Activated CD4-positive, alpha-beta memory T cell treated with anti-CD3 and anti-CD28 coated beads for 36 hours (primary cell): ENCODE measurements at places on chromosomes 11 and 22.

DNA sequence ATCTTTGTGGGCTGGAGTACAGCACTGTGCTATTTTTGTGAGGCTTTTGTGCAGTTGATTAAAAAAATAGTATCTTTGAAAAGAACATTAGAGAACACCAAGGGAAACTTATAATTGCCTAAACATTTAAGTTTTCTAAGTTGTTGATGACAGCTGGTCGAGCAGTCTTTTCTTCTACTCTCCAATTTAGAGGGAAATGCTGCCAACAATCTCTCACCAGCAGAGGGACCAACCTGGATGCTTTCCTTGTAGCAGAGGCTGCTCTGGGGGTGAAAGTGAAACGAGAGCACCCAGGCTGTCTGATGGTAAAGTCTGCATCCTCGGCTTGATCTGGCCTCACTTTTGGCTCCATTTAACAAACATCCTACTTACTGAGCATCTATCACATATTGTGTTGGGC is 1286.5 kb upstream of the TENM4 start:
- no peaks in the 10 kb centered on the region for H3K4me1 ChIP-seq
- H3K4me3 ChIP-seq = no peak overlapping the region
- H3K27me3 ChIP-seq = no peaks in the 10 kb centered on the region
- no peaks in the 10 kb centered on the region for H3K36me3 ChIP-seq
- DNase-seq = no peak

DNA sequence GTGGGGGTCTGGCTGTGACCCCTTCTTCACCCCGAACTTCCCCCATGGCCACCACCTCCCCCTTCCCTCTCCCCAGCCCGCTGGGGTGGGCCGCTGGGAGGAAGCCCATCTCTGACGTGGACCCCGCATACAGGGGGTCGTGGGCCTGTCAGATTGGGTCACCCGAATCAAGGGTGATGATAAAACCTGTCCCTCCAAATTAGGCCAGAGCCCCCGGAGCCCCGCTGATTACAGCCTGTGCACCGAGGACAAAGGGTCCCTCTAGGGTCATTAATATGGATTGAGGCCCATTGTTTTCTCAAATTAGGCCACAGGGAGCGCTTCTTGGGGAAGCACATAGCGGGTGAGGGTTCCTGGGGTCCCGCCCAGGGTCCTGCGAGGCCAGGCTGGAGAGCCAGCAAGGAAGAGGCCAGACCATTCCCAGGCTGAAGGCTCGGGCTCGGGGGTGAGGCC is 4.9 kb upstream of the LINC01488 start:
- H3K4me3 ChIP-seq = no peak overlapping the region
- no peak for DNase-seq
- peaks cover 4% of the 10 kb centered on the region for H3K27me3 ChIP-seq

- no peaks in the 10 kb centered on the region for H3K27me3 ChIP-seq
- peak overlapping the region; percentile 14 for H3K4me3 ChIP-seq
- peaks cover 74% of the 10 kb centered on the region for H3K36me3 ChIP-seq
- peak; percentile 83 for DNase-seq
Observed at GRCh38 chr11:66068154-66068821, 1.8 kb upstream of the PACS1 start.

GRCh38 chr11:77724636-77725035 is 87.0 kb upstream of the CLNS1A start:
- H3K4me1 ChIP-seq = peaks cover 5% of the 10 kb centered on the region
- H3K4me3 ChIP-seq = no peak overlapping the region
- DNase-seq = no peak
- H3K27me3 ChIP-seq = no peaks in the 10 kb centered on the region

- no peak overlapping the region for H3K27ac ChIP-seq
- no peak overlapping the region for H3K4me3 ChIP-seq
Observed at GRCh38 chr11:35779409-35779808, 116.8 kb downstream of the TRIM44 start.

DNA sequence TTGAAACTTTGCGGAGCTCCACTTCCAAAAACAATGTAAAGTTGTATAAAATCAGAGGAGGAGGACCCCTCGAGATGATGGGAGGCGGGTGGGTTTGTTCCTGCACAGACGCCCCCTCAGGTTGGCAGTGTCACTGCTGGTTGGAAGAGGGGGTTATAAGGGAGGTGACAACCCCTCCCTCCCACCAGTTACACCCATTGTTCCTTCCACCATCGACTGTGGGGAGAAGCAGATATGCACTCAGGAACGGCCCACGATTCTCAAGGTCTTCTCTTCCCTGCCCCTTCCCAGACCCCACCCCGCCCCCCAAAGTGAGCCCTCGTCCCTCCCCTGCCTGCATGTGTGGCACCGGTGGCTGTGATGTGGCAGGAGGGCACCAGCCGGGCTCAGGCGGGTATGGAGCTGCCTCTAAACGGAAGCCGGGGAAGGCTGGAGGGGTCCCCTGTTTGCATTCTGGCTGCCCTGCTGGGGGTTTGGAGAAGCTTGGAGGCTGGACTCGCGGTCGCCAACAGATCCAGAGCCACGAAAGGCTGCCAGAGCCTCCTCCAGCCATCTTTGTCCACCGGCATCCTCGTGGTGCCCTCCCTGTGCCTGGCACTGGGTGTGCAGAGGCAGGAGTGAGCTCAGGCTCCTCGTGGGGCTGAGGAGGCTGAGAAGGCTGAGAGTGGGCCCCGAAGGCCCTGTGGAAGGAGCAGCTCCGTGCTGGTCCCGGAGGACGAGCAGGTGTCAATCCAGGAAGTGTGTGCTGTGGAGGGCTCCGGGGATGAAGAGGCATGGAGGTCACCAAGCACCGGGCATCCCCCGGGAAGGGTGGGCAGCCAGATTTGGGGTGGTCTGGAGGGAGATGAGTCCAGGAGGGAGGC is 778 bp downstream of the KDELR3 start:
- H3K4me3 ChIP-seq = peak overlapping the region; percentile 49
- no peaks in the 10 kb centered on the region for H3K36me3 ChIP-seq
- no peak for DNase-seq

- H3K4me3 ChIP-seq = peak overlapping the region; percentile 33
- peaks cover 70% of the 10 kb centered on the region for H3K4me1 ChIP-seq
- peak; percentile 78 for DNase-seq
- H3K36me3 ChIP-seq = no peaks in the 10 kb centered on the region
- H3K27me3 ChIP-seq = peaks cover 2% of the 10 kb centered on the region
Observed at GRCh38 chr22:30742291-30743256, 47.9 kb downstream of the OSBP2 start.

- H3K36me3 ChIP-seq = no peaks in the 10 kb centered on the region
- peaks cover 13% of the 10 kb centered on the region for H3K4me1 ChIP-seq
- no peak overlapping the region for H3K4me3 ChIP-seq
- no peak overlapping the region for H3K27ac ChIP-seq
Observed at GRCh38 chr11:8080069-8080670, 841 bp upstream of the TUB start.

GRCh38 chr11:60332846-60333245 is 5.8 kb downstream of the MS4A6E start:
- no peaks in the 10 kb centered on the region for H3K4me1 ChIP-seq
- H3K27me3 ChIP-seq = peaks cover 21% of the 10 kb centered on the region
- H3K27ac ChIP-seq = no peak overlapping the region
- DNase-seq = no peak
- no peak overlapping the region for H3K4me3 ChIP-seq

DNA sequence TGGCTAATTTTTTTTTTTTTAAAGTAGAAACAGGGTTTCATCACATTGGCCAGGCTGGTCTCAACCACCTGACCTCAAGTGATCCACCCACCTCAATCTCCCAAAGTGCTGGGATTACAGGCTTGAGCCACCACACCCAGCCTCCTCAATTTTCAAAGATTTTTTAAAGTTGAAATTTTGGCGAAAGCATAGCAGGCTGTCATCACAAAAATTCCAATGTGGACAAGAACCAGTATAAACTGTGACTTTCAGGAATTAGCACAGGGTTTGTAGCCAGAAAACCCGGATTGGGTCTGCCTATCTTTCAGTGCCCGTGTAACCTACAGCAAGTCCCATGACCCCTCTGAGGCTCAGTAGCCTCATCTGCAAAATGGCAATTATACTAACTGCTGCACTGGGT is 80.2 kb downstream of the SGSM3 start:
- peaks cover 70% of the 10 kb centered on the region for H3K4me1 ChIP-seq
- no peaks in the 10 kb centered on the region for H3K27me3 ChIP-seq
- peak overlapping the region; percentile 26 for H3K27ac ChIP-seq
- peaks cover 7% of the 10 kb centered on the region for H3K36me3 ChIP-seq

GRCh38 chr11:133520707-133521106 is 11.6 kb downstream of the OPCML start:
- no peak overlapping the region for H3K4me3 ChIP-seq
- H3K27ac ChIP-seq = no peak overlapping the region
- H3K27me3 ChIP-seq = no peaks in the 10 kb centered on the region
- no peaks in the 10 kb centered on the region for H3K4me1 ChIP-seq
- DNase-seq = no peak

DNA sequence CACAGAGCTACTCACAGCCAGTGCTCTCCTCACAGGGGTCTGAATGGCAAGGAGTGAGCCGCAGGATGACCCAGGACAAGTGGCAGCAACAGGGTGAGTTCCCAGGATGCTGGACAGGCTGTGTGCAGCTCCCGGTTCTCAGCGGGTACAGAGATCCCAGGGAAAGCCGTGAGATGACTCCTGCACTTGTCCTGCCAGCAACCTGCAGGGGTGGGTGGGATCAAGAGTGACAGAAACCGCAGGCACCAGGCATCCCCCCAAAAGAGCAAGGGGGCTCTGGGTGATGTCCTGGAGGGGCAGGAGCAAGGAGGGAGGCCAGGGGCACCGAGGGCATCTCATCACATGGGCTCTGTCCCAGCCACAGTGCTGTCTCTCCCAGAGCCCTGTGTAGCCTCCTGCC is 15.9 kb upstream of the PRODH start:
- no peak for DNase-seq
- H3K4me3 ChIP-seq = no peak overlapping the region
- H3K4me1 ChIP-seq = no peaks in the 10 kb centered on the region
- H3K36me3 ChIP-seq = no peaks in the 10 kb centered on the region
- H3K27ac ChIP-seq = no peak overlapping the region
